Suppressor macrophage (primary cell): ENCODE measurements at places on chromosomes 7 and 10.

DNA sequence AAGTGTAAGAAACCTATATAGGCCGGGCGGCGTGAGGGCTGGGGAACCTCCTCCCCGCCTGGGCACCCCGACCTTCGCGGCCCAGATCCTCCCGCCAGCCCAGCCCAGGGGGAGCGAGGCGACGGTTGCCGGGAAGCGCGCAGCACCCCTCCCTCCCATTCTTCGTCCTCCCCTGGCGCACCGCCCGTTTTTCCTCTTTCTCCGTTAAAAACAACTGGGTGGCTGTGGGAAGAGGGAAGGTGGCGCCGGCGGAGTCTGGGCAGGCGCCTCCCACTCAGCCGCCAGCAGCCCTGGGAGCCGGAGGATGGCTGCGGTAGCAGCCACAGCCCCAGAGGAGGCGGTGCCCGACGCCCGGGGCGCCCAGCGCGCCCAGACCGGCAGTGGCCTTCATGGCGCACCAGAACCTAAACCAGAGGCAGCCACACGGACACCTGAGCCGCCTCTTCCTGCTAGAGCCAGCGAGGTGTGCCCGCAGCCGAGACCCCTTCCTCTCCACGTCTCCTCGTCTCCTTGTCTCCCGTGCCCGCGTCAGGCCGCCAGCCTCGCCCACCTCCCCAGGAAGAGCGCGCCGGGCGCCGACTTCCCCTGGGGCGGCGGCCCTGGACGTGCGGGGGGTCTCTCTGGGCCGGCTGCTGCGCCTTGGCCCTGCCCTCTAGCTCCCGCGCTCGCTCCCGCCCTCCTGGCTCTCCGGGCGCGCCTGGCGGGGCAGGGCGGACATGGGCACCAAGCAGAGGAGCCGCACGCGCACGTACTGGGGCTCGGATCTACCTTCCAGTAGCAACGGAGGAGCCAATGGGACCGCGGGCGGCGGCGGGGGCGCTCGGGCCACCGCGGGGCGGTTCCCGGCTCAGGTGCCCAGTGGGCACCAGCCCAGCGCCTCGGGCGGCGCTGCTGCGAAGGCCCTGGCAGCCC is 32.8 kb upstream of the SFTPD start:
- DNase-seq: peak; percentile 51

DNA sequence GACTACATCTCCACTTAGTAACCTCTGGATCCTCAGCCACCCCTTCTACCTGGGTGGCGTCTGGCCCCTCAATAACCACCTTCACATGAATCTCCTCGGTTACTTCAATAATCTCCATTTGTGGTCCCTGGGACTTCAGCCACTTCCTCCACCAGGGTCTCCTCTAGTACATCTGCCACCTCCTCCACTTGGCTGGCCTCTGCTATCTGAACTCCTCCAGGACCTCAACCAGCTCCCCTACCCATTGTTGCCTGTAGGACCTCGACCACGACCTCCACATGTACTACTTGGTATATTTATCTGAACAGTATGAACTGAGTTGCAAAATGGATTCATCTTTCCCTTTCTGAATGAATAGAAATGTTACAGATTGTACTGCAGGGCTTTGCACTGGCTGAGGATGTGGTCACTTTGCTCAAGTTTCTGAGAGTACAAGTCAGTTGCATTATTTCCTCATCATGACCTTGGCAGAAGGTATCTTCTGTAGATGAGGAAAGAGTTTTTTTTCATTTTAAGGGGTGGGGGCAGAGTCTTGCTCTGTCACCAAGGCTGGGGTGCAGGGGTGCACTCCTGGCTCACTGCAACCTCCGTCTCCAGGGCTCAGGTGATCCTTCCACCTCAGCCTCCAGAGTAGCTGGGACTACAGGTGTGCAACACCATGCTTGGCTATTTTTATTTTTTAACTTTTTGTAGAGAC is 36.0 kb downstream of the MAT1A start:
- DNase-seq: no peak

DNA sequence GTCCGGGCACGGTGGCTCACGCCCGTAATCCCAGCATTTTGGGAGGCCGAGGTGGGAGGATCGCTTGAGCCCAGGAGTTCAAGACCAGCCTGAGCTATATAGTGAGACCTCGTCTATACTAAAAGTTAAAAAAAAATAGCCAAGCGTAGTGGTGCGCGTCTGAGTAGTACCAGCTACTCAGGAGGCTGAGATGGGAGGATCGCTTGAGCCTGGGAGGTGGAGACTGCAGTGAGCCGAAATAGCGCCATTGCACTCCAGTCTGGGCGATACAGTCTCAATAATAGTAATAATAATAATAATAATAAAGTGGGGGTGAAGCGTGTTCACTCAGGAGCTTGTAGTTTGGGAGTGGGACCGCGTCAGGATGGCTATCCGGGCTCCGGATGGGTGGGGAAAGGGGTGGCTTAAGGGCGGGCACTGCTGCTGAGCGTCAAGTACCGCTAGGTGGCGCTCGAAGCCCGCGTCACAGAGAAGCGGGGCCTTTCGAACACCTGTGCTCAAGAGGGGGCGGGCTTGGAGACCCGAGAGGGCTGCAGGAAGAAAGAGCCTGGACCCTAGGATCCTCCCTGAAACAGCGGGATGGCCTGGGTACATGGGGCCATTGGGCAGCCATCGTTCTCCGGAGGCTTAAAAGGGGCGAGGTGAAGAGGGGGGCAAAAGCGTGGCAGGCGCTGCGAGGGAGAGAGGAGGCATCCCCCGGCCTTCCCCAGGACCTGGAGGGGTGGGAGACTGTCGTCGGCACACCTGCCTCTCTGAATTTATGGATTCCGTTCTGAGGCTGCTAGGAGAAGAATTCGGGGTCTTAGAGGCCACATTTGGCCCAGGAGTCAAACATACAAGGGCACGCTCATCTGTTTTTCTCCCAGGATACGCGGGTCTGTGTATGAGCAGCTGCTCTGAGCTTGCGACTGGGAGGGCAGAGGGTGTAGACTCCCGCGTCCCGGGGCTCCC is 14.5 kb downstream of the LBX1 start:
- peak; percentile 53 for DNase-seq

GRCh38 chr10:10821926-10822325 is 195.7 kb upstream of the CELF2 start:
- DNase-seq: no peak

DNA sequence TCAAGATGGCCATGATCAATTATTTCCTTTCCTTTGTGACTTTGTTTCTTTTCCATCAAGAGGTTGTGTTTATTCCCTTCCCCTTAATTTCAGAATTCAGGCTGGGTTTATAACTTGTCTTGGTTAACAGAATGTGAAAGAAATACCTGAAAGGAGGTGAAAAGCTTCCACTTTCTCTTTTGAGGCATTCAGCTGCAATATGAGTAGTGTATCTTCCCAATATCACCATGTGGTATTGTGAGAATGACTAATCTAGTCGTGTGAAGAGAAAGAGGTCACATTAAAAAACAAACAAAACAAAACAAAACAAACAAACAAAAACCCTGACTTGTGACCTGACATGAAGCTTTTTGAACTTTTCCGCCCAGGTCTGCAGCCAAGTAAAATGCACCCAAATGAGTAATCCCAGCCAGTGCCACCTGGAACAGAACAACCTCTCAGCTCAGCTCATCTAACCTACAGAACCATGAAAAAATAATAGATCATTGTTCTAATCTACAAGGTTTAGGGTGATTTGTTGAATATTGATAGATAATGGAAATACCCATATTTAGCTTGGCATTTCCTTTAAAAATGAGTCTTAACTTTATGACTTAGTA is 70.8 kb upstream of the TEX47 start:
- DNase-seq: no peak

DNA sequence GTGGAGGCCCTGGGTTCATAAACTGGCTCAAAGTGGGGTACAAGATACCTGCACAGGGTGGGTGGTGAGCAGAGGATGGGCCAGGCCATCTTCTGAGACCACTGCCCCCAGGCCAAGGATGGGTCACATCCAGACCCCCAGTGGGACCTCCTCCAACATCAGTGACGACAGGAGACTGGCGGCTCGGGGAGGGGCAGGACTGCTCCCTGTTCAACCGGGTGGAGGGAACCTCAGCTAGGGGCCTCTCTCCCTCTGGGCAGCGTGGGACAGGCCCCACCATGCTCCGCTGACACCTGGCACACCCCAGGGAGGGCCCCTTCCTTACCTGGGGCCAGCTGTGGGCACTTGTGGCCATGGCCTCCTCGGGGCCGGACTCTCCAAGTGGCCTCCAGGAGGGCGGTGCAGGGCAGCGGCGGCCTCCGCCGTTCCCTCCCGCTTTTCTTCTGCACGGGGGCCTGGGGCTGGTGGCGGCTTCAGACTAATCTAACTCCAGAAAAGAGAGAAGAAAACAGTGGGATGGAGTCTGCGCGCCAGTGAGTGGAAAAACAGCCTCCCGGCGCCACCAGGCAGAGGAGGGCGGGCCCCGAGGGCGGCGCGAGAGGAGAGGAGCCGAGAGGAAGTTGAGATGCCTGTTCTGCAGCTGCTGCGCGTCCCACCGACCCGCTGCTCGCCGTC is at the start of gene CALHM2:
TSS of gene CALHM2 (minus strand) at position 540 of the 675 bp plus-strand sequence. CDS start 2,429 bp downstream, outside the sequence.
- DNase-seq: peak; percentile 87

- no peak for DNase-seq
These were observed 101.1 kb downstream of the RAMP3 start for GRCh38 chr7:45258533-45259226.

GRCh38 chr7:156949541-156950380 is at the start of gene NOM1:
Gene NOM1, plus strand, starts transcription at chr7:156949712. Its CDS starts 26 bp downstream, at chr7:156949738.
- DNase-seq: peak; percentile 98

GRCh38 chr7:148242294-148242821 is 348.2 kb upstream of the C7orf33 start:
- DNase-seq: peak; percentile 69

- no peak for DNase-seq
These were observed 47.2 kb upstream of the SLC39A12 start for GRCh38 chr10:17904564-17904963.

DNA sequence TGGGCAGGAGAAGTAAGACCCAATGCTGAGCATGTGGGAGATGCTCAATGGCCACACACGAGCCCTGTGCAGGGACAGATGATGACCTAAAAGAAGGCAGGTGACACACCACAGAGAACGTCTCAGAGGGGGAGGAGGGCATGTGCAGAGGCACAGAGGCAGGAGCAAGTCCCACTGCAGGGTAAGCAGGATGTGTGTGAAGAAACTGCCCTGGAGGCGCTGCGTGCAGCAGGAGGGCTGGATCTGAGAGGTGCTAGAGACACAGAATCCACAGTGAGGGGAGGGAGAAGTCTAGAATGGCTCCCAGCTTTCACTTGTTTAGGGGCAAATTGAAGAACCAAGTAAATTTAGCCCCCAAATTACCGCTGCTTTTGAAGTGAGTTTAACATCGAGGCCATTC is 14.9 kb downstream of the DYDC2 start:
- no peak for DNase-seq

- DNase-seq: no peak
These were observed 174.4 kb downstream of the CREB5 start for GRCh38 chr7:28586736-28587135.

DNA sequence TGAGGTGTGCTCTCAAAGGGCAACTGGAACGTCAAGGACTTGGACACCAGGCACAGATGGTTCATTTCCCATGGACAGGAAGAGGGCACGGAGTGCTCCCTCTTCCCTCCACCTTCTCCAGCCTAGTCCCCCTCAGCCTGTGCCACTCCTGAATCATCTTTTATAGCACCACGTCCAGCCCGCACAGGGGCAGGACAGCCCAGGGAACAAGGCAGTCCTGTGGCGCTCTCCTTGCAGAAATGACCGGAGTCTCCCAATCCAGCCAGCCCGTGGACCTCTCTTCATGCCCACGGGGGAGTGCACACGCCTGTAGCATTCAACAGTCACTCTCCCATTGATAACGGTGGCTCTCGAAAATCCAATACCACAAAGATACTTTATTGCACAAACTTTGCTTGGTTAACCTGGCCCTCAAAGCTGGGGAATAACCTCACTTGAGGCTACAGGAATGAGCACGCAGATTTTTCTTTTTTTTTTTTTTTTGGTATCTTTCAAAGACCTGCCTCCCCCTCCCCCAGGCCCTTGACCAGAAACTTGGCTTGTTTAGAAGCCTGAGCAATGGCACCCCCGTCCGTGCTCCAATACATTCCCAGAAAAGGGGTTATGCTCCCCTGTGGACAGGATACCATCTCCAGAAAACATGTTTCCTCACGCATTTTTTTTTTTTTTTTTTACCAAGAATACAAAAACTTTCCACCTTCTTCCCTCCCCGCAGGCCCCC is 733 bp downstream of the PRKCQ start:
- DNase-seq: no peak

DNA sequence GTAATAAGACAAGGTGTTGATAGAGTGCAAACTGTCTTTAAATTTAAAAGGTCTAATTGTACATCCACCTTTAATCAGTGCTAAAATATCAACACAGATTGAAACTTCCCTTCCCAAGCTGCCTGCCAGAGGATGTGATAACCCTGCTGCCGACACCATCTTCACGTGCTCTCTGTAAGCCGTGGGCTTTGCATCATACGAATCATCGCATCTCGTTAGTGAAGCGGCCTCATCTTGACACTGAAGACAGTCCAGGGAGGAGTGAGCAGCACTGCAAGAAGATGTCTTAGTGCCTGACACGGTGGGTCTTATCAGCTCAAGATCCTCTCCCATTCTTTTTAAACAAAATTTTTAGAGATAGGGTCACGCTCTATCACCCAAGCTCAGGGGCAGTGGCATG is 518.8 kb downstream of the PTPRN2 start:
- DNase-seq: no peak

- peak; percentile 69 for DNase-seq
These were observed 59.7 kb upstream of the ADRA2A start for GRCh38 chr10:111017098-111017497.

DNA sequence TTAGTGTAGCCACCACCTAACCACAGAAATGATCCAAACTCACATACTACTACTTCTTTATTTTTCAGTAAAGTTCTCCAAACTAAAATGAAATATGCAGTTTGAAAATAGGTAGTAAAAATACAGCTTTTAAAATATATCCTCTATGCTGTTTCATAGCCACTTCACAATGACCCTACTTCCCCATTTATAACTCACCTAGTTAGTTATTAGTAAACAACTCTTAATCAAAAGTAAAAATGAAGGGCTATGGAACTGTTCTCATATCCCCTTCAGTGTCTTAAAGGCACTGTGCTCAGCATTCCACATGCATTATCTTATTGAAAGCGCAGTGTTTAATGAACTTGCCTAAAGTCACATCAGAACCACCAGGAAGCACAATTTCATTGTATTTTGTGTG is 43.5 kb downstream of the KMT2C start:
- no peak for DNase-seq

DNA sequence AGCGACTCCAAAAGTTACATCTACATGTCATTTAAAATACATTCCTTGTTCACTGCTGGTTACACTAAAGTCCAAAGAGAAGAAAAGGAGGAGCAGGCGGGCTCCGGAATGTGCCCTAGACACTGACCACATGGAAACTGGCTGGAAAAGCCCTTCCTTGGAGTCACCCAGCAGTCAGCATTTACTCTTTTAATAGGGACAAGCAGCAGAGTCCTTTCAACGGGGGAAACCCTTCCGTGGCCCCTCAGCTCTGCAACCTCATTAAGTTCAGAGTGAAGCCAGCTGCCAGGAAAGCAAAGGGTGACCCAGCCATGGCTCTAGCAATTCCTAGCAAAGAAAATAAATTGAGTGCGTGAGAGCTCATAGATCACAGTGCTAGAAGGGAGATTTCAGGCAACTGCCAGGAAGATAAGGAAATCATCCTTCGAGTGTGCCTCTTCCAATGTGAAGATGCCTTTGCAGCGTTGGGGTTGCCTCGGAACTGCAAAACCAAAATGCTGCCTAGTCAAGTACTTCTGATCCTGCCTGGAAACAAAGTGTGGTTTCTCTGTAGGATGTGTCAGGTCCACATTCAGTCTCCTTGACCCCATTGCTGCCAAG is 101.6 kb downstream of the SORBS1 start:
- DNase-seq: no peak

- peak; percentile 89 for DNase-seq
These were observed 182.0 kb downstream of the RPS24 start for GRCh38 chr10:78215645-78216044.
